ENCODE measurements at places on chromosomes 7 and 10.

- DNase-seq, result no peak
These were observed 126.1 kb upstream of the DNAJB12 start for GRCh38 chr10:72480861-72481260.

DNA sequence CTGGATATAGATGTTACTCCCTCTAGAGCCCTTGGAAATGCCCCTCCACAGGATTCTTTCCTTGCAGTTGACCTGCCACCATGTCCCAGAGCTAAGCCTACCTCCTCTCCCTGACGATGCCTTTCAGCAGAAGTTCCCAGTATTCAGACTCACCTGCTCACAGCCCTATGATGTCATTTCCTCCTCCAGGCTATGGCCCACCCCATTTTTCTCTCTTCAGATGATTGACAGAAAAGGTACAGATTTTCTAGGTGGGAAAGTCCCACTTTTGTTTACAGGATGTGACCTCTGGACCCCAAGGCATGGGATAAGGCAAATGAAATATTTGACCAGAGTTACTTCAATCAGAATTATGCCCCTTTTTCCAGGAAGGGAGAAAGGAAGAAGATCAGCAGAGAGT, 280.2 kb upstream of the PHYHIPL start:
- no peak for DNase-seq

DNA sequence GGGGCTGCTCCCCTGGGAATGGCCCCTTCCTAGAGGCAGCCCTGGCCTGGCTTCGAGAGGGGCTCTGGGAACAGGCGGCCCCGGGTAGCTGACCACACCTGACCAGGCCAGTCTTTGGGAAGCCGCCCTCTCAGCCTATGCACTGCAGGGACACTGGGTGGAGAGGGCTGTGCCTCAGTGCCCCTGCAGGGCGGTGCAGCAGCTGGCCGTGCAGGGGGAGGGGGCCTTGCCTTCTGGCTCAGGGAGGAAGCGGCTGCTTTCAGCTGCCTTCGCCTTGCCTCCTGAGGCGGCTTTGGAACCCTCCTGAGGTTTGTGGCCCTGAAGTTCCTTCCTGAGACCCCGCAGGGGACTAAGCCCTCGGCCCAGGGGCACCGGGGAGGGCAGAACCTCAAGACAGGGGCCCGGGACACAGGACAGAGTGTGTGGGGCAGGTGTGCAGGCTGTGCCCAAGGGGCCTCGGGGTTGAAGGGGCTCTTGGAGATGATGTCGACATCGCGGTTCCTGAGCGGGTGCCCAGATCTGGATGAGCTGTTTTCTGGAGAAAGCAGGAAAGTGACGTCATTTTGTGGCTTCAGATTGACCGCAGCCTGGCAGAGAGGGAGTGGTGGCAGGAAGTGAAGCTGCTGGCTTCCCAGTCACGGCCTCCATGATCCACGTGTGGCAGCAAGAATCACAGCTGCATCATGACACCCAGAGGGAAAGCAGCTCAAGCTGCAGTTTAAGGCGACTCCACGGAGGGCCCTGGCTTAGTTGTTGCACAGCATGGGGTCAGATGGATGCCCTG, 17.7 kb downstream of the ADAM8 start:
- no peak for DNase-seq

GRCh38 chr10:26221541-26221940, 5.0 kb downstream of the GAD2 start:
- DNase-seq, result no peak

GRCh38 chr10:4243651-4244050, 458.6 kb upstream of the KLF6 start:
- no peak for DNase-seq

DNA sequence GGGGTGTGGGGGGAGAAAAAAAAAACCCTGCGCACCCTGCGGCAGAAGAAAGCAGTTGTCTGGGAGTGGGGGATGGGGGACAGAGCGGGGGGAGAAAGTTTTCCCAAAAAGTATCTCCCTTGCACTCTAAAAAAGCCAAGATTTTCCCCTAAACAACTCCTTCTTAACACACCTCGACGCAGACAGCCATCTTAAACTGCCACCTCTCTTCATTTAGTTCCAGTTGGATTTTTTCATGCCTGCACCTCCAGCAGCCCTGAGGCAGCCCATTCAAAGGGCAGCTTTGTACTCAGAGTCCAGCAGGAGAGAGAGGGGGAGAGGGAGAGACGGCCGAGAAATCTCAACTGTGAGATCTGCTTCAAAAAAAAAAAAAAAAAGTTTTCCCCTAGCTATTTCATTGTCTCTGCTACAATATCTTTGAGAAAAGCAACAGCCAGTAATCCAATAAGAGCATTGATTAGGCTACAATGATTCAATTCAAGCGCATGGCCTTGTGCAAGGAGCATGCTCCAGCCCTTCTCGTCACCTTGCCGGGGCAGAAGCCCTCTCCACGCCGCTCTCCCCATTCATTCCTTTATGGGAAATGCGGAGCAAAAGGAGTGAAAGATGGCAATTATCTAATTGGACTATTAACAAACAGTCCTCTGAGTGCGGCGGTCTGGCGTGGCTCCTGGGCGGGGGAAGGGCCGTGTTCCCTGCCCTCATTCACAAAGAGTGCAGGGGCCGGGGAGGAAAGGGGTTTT, 939 bp upstream of the VAX1 start:
- no peak for DNase-seq

- no peak for DNase-seq
These were observed 111.2 kb downstream of the PTPRN2 start for GRCh38 chr7:158476331-158476932.

- no peak for DNase-seq
These were observed 6.7 kb downstream of the CPEB3 start for GRCh38 chr10:92284112-92284704.
